ENCODE measurements at places on chromosomes 12 and 14. TPM values are rescaled to one million over a fixed set of nuclear protein-coding genes. Genes with fewer than 3 reads are reported as not detected.

Gene E2F7
- total RNA-seq, result 15.9 TPM

Gene TTC6
- total RNA-seq, result 46.7 TPM

Gene RAB15
- total RNA-seq, result 27.6 TPM

Gene OR4K13
- not detected for total RNA-seq

Gene ZC2HC1C
- 7.5 TPM for total RNA-seq

Gene KRT82
- total RNA-seq, result not detected

Gene NPFF
- total RNA-seq, result not detected

Gene KRT78
- not detected for total RNA-seq

Gene STXBP6
- 11.7 TPM for total RNA-seq

GRCh38 chr12:24562771-24563431, 386.0 kb downstream of the BCAT1 start:
- peaks cover 21% of the 10 kb centered on the region for H3K27me3 ChIP-seq
- H3K36me3 ChIP-seq, result no peaks in the 10 kb centered on the region
- peak overlapping the region; percentile 95 for H3K4me3 ChIP-seq
- DNase-seq, result peak; percentile 63

DNA sequence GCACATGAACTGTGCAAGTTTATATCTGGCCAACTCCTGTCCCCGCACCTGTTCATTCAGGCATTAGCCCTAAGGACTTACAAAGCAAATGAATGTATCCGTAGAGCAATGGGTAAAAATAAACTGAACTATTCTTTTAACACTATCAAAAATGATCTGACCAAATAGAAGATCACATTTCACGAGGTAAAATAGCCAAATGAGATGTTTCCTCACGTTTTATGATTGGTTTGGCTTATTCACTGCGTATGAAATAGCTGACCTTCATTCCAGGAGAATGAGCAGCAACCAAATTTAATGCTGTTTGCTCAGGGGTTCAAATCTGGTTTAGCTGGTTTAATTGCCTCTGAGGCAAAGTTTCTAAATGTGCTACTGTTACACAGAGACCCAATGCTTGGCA, 216.0 kb upstream of the EEA1 start:
- no peaks in the 10 kb centered on the region for H3K36me3 ChIP-seq
- peaks cover 37% of the 10 kb centered on the region for H3K4me1 ChIP-seq
- no peak for DNase-seq
- no peaks in the 10 kb centered on the region for H3K27me3 ChIP-seq

- no peaks in the 10 kb centered on the region for H3K27me3 ChIP-seq
- DNase-seq, result no peak
- no peak overlapping the region for H3K27ac ChIP-seq
- H3K4me3 ChIP-seq, result no peak overlapping the region
- H3K4me1 ChIP-seq, result no peaks in the 10 kb centered on the region
- H3K36me3 ChIP-seq, result peaks cover 2% of the 10 kb centered on the region
Observed at GRCh38 chr14:89276424-89276975, 140.5 kb downstream of the FOXN3 start.

DNA sequence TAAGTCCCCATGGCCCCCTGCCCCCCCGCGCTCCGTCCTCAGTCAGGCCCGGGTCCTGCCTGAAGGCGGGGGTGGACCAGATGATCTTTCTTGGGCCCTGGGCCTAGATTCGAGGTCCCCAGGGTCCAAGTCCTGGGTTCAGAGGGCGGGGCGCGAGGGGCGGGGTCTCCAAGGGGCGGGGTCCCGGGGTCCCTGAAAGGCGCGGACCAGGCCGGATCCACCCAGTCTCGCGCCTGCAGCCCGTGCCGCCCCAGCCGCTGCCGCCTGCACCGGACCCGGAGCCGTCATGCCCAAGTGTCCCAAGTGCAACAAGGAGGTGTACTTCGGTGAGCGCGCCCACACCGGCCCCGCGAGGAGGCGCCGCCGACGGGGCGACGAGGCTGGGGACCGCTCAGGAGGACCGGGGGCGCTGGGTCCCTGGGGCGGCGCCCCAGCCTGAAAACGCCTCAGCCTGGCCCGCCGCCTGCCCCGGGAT, 325 bp downstream of the CRIP1 start:
- peaks cover 11% of the 10 kb centered on the region for H3K4me1 ChIP-seq
- H3K27me3 ChIP-seq, result peaks cover 22% of the 10 kb centered on the region
- no peak overlapping the region for H3K27ac ChIP-seq
- no peaks in the 10 kb centered on the region for H3K36me3 ChIP-seq

DNA sequence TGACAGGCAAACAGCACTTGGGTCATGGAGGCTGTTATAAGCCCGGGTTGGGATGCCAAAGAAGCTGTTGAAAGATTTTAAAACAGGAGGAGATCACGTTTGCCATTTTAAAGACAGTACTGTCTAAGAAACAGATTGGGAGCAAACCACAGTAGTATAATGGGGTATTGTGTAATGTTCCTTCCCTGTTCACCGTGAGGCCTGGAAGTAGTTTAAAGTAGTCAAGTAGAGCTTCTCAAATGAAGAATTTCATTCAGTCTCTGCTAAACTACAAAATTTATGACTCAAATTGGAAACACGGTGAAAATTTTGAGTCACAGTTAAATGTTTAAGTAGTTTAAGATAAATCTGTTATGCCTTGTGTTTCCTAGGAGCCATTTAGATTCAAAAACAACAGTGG, 35.8 kb downstream of the ATP2A2 start:
- H3K36me3 ChIP-seq, result peaks cover 11% of the 10 kb centered on the region
- peaks cover 5% of the 10 kb centered on the region for H3K4me1 ChIP-seq
- H3K27ac ChIP-seq, result peak overlapping the region; percentile 11
- H3K4me3 ChIP-seq, result no peak overlapping the region
- H3K27me3 ChIP-seq, result no peaks in the 10 kb centered on the region

- H3K4me1 ChIP-seq, result peaks cover 13% of the 10 kb centered on the region
- H3K27ac ChIP-seq, result no peak overlapping the region
- no peak overlapping the region for H3K4me3 ChIP-seq
- H3K27me3 ChIP-seq, result peaks cover 35% of the 10 kb centered on the region
Observed at GRCh38 chr14:89219051-89219450, 198.0 kb downstream of the FOXN3 start.

- H3K27ac ChIP-seq, result no peak overlapping the region
- H3K36me3 ChIP-seq, result no peaks in the 10 kb centered on the region
- no peak for DNase-seq
- H3K4me3 ChIP-seq, result no peak overlapping the region
- peaks cover 9% of the 10 kb centered on the region for H3K4me1 ChIP-seq
Observed at GRCh38 chr12:89305373-89305772, 46.9 kb downstream of the DUSP6 start.

- peaks cover 2% of the 10 kb centered on the region for H3K36me3 ChIP-seq
- DNase-seq, result no peak
- H3K4me3 ChIP-seq, result peak overlapping the region; percentile 10
- H3K27me3 ChIP-seq, result peaks cover 80% of the 10 kb centered on the region
- no peak overlapping the region for H3K27ac ChIP-seq
Observed at GRCh38 chr14:73236157-73236556, 1.1 kb upstream of the PAPLN start.

GRCh38 chr12:84702001-84702400, 210.6 kb downstream of the SLC6A15 start:
- no peak overlapping the region for H3K27ac ChIP-seq
- H3K27me3 ChIP-seq, result no peaks in the 10 kb centered on the region
- no peak overlapping the region for H3K4me3 ChIP-seq
- DNase-seq, result no peak

GRCh38 chr12:130162267-130162666, at the start of gene FZD10:
Gene FZD10 (plus strand): TSS chr12:130162464. CDS start chr12:130162943, 479 bp downstream.
- H3K27me3 ChIP-seq, result peaks cover 52% of the 10 kb centered on the region
- H3K4me3 ChIP-seq, result peak within 1 kb of the TSS; percentile 62
- no peak within 1 kb of the TSS for H3K27ac ChIP-seq
- no peaks in the 10 kb centered on the region for H3K36me3 ChIP-seq
- peak; percentile 35 for DNase-seq

- no peak for DNase-seq
- no peaks in the 10 kb centered on the region for H3K36me3 ChIP-seq
- H3K4me3 ChIP-seq, result no peak overlapping the region
- no peak overlapping the region for H3K27ac ChIP-seq
Observed at GRCh38 chr12:94481734-94482133, 22.1 kb upstream of the CEP83 start.

DNA sequence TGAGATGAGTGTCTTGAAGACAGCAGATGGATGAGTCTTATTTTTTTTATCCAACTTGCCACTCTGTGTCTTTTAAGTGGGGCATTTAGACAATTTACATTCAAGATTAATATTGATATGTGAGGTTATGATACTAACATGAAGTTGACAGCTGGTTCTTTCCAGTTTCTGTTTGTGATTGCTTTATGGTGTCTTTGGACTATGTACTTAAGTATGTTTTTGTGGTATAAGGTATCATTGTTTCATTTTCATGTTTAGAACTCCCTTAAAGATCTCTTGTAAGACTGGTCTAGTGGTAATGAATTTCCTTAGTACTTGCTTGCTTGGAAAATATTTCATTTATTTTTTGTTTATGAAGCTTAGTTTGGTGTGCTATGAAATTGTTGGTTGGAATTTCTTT, 550.3 kb upstream of the NOVA1 start:
- H3K4me3 ChIP-seq, result no peak overlapping the region
- DNase-seq, result no peak
- H3K4me1 ChIP-seq, result no peaks in the 10 kb centered on the region

GRCh38 chr12:66047411-66048021, 83.0 kb downstream of the LLPH start:
- no peak overlapping the region for H3K27ac ChIP-seq
- H3K36me3 ChIP-seq, result no peaks in the 10 kb centered on the region
- no peak for DNase-seq
- no peak overlapping the region for H3K4me3 ChIP-seq
- peaks cover 6% of the 10 kb centered on the region for H3K4me1 ChIP-seq

- H3K36me3 ChIP-seq, result no peaks in the 10 kb centered on the region
- DNase-seq, result no peak
- H3K4me3 ChIP-seq, result no peak overlapping the region
- H3K4me1 ChIP-seq, result peaks cover 1% of the 10 kb centered on the region
- no peak overlapping the region for H3K27ac ChIP-seq
- peaks cover 40% of the 10 kb centered on the region for H3K27me3 ChIP-seq
Observed at GRCh38 chr12:130226771-130227170, 64.5 kb downstream of the FZD10 start.

DNA sequence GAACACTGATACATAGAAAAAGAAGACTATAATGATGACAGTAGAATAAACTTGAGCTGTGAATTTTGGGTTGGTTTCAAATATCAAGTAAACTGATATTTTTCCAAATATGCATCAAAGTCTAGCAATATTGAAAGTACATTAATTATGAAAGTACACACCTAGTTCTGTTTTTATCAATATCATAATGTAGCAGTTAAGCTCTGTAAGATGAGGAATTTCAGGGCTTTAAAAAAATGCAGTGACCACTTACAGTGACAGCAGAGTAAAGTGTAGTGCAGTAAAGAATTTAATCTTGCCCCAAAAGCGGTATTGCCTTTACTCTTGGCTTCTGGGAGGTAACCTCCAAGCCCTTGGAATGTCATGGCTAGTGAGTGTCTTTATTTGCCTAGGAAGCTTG, 102.9 kb upstream of the ABCD2 start:
- no peak for DNase-seq
- no peak overlapping the region for H3K4me3 ChIP-seq
- H3K36me3 ChIP-seq, result no peaks in the 10 kb centered on the region
- no peak overlapping the region for H3K27ac ChIP-seq
- H3K27me3 ChIP-seq, result no peaks in the 10 kb centered on the region
- H3K4me1 ChIP-seq, result no peaks in the 10 kb centered on the region

- H3K27me3 ChIP-seq, result no peaks in the 10 kb centered on the region
- peaks cover 10% of the 10 kb centered on the region for H3K4me1 ChIP-seq
- H3K36me3 ChIP-seq, result peaks cover 53% of the 10 kb centered on the region
- no peak overlapping the region for H3K4me3 ChIP-seq
- DNase-seq, result no peak
- peak overlapping the region; percentile 89 for H3K27ac ChIP-seq
Observed at GRCh38 chr12:123250471-123251383, 17.5 kb downstream of the MTRFR start.

GRCh38 chr14:95511687-95512086, 4.8 kb downstream of the SYNE3 start:
- no peak overlapping the region for H3K4me3 ChIP-seq
- H3K4me1 ChIP-seq, result peaks cover 3% of the 10 kb centered on the region
- no peak overlapping the region for H3K27ac ChIP-seq
- no peak for DNase-seq
- H3K27me3 ChIP-seq, result peaks cover 42% of the 10 kb centered on the region

- no peak for DNase-seq
- H3K36me3 ChIP-seq, result no peaks in the 10 kb centered on the region
- no peak overlapping the region for H3K4me3 ChIP-seq
- no peak overlapping the region for H3K27ac ChIP-seq
- H3K27me3 ChIP-seq, result no peaks in the 10 kb centered on the region
Observed at GRCh38 chr14:51897791-51898355, 37.5 kb downstream of the GNG2 start.

DNA sequence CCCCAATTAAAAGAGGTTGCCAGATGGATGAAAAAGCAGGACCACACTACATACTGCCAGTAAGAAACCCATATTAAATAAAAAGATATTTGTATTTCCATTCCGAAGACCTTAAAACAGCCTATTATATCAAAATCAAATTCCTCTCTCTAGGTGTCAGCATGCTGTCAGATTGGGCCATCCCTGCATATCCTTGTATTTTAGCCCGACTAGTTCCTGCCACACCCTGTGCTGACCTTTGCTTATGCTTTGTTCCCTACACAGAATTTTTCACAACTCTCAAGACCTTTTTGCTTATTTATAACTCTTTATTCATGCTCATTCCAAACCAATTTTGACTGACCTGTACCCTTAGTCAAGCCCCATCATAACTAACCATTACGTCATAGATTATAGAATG, 12.8 kb downstream of the GSKIP start:
- no peak overlapping the region for H3K4me3 ChIP-seq
- H3K27me3 ChIP-seq, result no peaks in the 10 kb centered on the region
- DNase-seq, result no peak
- H3K27ac ChIP-seq, result no peak overlapping the region

GRCh38 chr14:64737391-64738280, 33.4 kb downstream of the PLEKHG3 start:
- no peak for DNase-seq
- H3K4me1 ChIP-seq, result peaks cover 6% of the 10 kb centered on the region
- H3K27ac ChIP-seq, result no peak overlapping the region
- H3K4me3 ChIP-seq, result no peak overlapping the region
- no peaks in the 10 kb centered on the region for H3K27me3 ChIP-seq

DNA sequence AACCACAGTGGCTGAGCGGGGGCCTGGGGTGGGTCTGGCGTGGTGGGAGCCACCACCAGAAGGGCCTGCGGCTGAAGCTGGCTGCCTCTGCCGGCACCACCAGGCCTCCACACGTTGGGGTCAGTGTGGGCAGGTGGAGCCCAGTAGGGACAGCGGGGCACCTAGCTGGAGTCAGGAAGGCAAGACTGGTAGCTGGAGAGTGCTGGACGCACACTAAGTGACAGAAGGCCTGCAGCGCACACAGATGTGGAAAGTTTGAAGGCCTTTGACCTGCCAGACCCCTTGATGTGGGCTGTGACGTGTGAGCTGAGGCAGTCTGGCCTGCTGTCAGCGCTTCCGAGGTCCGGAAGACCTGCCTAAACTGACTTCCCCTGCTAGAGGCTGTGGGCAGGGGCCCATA, 26.3 kb downstream of the RIN3 start:
- H3K27me3 ChIP-seq, result no peaks in the 10 kb centered on the region
- no peak overlapping the region for H3K27ac ChIP-seq
- no peak for DNase-seq
- H3K4me3 ChIP-seq, result no peak overlapping the region
- peaks cover 6% of the 10 kb centered on the region for H3K4me1 ChIP-seq
